Activated effector memory CD4-positive, alpha-beta T cell treated with Interleukin-2 at 50 U/mL for 16 hours (primary cell): ENCODE measurements at places on chromosomes 1 and 21.

- DNase-seq, result no peak
Measured at GRCh38 chr1:224626042-224626441, 9.9 kb downstream of the CNIH3 start.

DNA sequence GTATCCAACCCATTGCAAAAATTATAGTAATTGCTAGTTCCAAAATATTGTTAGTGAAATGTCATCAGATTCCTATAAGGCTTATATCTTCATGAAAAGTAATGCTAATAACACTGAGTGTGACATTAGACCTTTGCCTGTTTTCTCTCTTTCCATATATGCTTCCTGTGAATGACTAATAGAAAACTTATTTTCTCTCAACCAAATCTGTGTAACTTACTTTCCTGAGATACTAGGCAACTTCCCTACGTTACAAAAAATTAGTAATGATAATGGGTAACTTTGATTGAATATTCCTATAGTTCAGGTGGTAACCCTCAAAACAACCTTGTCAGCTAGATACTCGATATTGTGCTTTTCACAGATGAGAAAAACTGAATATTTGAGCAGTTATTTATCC is 124.2 kb upstream of the HNRNPU start:
- no peak for DNase-seq

DNA sequence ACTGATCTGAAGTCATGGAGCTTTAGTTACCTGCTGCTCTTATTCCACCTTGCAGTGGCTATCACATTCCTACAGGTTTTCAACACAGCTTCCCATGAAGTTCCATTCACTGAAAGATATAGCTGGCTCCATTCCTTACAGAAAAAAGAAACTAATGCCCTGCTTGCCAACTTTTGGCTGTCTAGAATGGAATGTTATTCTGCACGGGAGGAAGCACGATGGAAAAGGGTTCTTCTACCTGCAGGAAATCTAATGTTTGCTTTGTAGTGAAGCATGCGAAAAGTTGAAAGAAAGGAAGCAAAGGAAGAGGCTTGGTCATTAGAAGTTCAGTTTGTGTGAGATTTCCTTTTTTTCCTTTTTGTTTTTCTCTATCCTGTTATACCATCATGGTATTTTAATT is 32.6 kb downstream of the GIPC2 start:
- no peak for DNase-seq

- DNase-seq, result no peak
Measured at GRCh38 chr1:79281442-79281841, 274.9 kb upstream of the ADGRL4 start.
